ENCODE measurements at places on chromosomes 11 and 22. TPM values are rescaled to one million over a fixed set of nuclear protein-coding genes. Genes with fewer than 3 reads are reported as not detected.

DNA sequence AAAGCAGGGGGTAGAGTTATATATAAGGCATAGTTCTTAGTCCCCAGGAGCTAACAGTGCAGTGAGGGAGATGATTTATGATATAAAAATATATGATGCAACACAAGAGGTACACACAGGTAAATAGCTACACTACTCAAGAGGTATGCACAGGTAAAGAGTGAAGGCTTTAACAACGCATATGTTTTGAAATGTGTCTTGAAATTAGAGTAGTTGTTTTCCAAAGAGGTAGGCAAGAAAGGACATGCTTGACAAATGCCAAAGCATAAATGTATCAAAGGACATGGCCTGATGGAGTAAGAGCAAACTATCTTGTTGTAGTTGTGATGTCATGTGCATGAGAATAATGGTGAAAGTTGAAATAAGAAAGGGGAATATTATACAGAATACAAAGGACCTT lies 104.3 kb upstream of the C11orf87 start:
- DNase-seq: no peak
- H3K36me3 ChIP-seq: no peaks in the 10 kb centered on the region
- H3K27ac ChIP-seq: no peak overlapping the region
- no peaks in the 10 kb centered on the region for H3K27me3 ChIP-seq
- H3K4me1 ChIP-seq: no peaks in the 10 kb centered on the region
- no peak overlapping the region for H3K4me3 ChIP-seq

- H3K36me3 ChIP-seq: no peaks in the 10 kb centered on the region
- H3K27ac ChIP-seq: no peak overlapping the region
- H3K4me3 ChIP-seq: no peak overlapping the region
- peaks cover 13% of the 10 kb centered on the region for H3K27me3 ChIP-seq
- DNase-seq: no peak
- no peaks in the 10 kb centered on the region for H3K4me1 ChIP-seq
Measured at GRCh38 chr11:36261094-36261493, 28.1 kb downstream of the COMMD9 start.

GLYATL1 gene
- total RNA-seq: not detected

IGLL1 gene
- not detected for total RNA-seq

DDX10 gene
- 68.9 TPM for total RNA-seq

- no peaks in the 10 kb centered on the region for H3K27me3 ChIP-seq
- H3K36me3 ChIP-seq: no peaks in the 10 kb centered on the region
- no peak overlapping the region for H3K4me3 ChIP-seq
- H3K4me1 ChIP-seq: no peaks in the 10 kb centered on the region
- H3K27ac ChIP-seq: no peak overlapping the region
Measured at GRCh38 chr11:130470832-130471706, 22.6 kb downstream of the ADAMTS15 start.
